ENCODE measurements at places on chromosomes 7 and 10. TPM values are rescaled to one million over a fixed set of nuclear protein-coding genes. Genes with fewer than 3 reads are reported as not detected.

Gene MUC3A
- not detected for total RNA-seq

Gene CTTNBP2
- total RNA-seq, result not detected

Gene PRRT4
- total RNA-seq, result not detected

Gene MSRB2
- total RNA-seq, result 13.5 TPM

Gene AKR1C4
- total RNA-seq, result not detected

Gene IFIT2
- total RNA-seq, result 2.4 TPM

Gene FFAR4
- total RNA-seq, result not detected

Gene OR6V1
- total RNA-seq, result not detected

Gene SLC13A1
- total RNA-seq, result not detected

Gene HOXA2
- total RNA-seq, result not detected

Gene GRID2IP
- total RNA-seq, result 0.10 TPM

Gene PRTFDC1
- total RNA-seq, result 0.27 TPM

Gene STEAP1B
- total RNA-seq, result 0.41 TPM

Gene PSTK
- 5.1 TPM for total RNA-seq

Gene PLEKHA1
- 4.2 TPM for total RNA-seq

Gene HOXA3
- total RNA-seq, result not detected

Gene ADARB2
- 0.37 TPM for total RNA-seq

Gene ANKRD30A
- not detected for total RNA-seq

Gene GBX1
- total RNA-seq, result not detected

Data from T-helper 1 cell treated with Interleukin-12 subunit alpha and Interleukin-12 subunit beta and Interleukin-4 antibody, amounts not matched to agents 30 ng/mL and 1 ng/mL, for 36 hours (primary cell).